Stimulated activated CD4-positive, alpha-beta T cell treated with anti-CD3 and anti-CD28 coated beads, Interleukin-4, amount 100 ng/mL, for 4 hours (primary cell): ENCODE measurements at places on chromosomes 13 and 19.
A peak's percentile ranks its signal among the peaks of the same experiment; 100 is the strongest.

DNA sequence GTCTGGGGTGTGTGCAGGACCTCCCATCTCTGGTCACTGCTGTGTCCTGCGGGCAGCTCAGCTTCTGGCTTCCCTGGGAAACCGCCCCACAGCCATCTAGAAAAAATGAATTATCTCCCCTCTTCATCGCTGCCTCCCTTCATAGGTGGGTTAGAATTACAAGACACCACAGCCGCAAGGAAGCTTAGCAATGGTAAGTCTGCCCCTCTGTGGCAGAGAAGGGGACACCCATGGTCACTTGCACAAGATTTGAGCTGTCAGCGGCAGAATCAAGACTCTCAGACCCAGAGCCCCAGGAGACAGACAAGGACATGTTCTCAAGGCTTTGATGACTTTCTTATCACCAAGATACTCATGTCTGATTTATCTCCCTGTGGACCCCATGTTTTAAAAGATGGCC is 110.8 kb upstream of the PABPC3 start:
- no peak for DNase-seq

DNA sequence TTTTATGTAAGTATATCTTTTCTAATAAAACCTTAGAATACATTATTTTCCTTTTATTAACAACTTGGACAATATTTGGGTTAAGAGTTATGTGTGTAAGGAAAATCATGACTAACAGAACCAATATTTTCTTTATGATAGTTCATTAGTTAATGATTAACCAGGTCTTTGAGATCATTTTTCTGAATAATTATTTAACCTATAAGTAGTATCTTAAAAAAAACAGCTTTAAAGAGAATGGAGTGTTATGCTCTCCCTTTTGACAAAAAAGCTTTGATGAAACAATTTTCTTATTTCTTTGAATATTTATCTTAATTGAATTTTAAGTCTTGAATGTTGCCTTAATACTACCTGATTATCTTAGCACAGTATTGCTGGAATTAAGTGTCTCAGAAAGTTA is 3.8 kb downstream of the SLAIN1 start:
- DNase-seq, result no peak

DNA sequence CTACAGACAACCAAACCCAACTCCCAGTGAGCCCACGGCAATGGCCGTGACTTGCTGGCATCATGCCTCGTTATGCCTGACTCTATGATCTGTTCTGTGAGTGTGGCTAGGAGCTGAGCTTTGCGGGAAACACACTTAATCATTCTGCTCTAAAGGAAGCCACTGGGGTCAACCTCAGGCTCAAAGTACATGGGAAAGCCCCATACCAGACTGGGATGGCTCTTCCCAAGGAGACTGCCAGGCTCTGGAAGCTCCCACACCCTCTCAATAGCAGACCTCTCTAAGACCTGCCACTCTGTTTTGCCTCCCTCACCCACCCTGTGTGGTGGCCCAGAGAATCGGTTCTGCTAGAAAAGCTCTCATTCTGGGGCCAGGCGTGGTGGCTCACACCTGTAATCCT is 2.2 kb downstream of the PEPD start:
- DNase-seq, result no peak

- DNase-seq, result no peak
Measured at GRCh38 chr13:56166864-56167263, 973.9 kb upstream of the PRR20A start.

DNA sequence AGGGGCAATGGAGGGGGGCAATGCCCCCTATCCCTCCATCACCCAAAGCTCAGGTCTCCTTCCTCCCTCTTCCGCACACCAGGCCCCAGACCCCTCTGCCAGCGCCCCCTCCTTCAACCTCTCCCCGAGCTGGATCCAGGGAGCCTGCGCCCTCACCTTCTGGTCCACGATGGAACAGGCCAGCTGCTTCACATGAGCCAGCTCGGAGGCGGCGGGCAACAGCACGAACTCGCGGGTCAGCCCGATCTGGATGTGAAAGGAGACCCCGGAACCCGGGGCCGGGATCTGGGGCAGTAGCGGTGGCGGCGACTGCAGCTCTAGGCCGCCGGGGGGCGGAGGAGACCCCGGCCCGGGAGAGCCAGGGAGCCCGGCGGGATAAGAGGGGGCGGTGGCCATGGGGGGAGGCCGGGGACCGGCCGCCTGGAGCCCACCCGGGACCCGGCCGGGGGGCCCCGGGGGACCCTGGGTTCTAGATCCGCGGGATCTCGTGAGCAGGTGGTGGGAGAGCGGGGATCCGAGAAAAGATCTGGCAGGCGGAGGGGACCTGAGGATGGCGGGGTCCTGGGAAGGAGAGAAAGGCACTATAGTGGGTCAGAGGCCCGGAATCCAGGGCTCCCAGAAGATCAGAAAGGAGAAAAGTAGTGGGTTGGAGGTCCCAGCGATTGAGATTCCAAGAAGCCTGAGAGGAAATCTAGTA is 791 bp downstream of the PRKD2 start:
- DNase-seq, result no peak

- peak; percentile 65 for DNase-seq
Measured at GRCh38 chr13:39942552-39943273, 287.3 kb downstream of the COG6 start.

- DNase-seq, result no peak
Measured at GRCh38 chr19:43690444-43690843, 20.5 kb upstream of the PLAUR start.

GRCh38 chr13:19888799-19889198 is 25.4 kb upstream of the ZMYM5 start:
- no peak for DNase-seq

GRCh38 chr19:41321600-41322270 is 11.8 kb downstream of the CCDC97 start:
- no peak for DNase-seq

DNA sequence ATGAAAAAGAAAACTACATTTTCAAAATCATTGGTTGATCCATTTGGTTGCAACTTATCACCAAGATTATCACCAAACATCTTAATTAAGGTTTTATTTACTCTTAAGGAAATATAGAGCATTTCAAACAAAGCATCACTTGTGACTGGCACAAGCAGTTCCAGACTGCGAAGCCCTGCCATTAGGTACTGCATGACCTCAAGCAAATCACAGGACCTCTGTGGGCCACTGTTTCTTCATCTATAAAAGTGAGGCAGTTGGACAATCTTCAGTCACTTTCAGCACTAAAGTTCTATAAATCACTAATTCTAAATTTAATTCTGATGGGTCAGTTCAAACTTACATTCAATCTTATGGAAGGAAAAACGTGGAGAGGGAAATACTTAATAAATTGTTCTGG is 2.0 kb downstream of the ELF1 start:
- no peak for DNase-seq

- no peak for DNase-seq
Measured at GRCh38 chr13:38680912-38681311, 6.0 kb upstream of the FREM2 start.

DNA sequence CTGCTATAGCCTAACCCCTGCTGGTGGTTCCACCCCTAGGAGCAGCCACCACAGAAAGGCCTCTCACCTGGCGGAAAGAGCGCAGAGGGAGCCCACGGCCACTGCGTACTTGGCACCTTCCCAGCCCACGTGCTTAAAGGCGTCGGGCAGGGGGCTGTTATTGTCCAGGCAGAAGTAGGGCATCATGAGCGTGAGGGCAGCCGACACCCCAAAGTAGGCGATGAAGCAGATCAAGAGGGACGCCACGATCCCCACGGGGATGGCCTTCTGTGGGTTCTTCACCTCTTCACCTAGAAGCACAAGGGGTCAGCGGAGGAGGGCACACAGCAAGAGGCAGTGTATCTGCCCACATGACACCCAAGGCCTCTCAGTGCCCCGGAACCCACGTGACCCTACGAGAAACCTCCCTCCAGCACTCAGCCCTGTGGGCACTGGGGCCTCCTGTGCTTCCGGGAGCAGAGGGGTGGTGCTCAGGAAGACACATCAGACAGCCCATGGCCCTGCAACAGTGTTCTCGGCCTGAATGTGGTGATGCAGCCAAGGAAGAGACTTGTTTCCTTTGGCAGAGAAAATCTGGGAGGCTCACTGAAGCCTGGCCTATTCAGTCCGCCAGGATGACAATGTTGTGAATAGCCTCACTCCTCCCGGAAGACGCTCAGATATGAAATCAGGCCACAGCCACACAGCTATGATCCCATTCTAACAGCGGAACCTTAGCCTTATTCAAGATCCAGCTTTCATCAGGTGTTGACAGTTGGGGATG is 72.1 kb downstream of the SLC7A1 start:
- no peak for DNase-seq

- no peak for DNase-seq
Measured at GRCh38 chr13:72990953-72991352, 67.9 kb upstream of the KLF5 start.

GRCh38 chr13:77719128-77719527 is 21.6 kb downstream of the SLAIN1 start:
- DNase-seq, result no peak

DNA sequence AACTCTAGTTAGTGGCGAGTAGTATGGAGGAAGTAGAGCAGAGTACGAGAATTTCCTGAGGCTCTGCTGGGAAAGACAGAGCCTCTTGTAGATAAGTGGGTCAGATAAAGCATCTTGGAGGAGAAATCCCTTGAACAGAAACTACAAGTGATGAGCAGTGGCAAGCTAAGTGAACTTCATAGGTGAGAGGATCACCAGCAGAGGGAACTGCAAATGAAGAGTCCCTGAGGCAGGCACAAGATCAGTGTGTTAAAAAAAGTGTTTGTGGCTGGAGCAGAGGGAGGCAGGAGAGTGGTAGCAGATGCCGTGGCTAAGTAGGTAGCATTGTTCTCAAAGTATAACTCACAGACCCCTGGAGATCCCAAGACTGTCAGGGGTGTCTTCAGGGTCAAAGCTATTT is 437.6 kb downstream of the HS6ST3 start:
- no peak for DNase-seq

DNA sequence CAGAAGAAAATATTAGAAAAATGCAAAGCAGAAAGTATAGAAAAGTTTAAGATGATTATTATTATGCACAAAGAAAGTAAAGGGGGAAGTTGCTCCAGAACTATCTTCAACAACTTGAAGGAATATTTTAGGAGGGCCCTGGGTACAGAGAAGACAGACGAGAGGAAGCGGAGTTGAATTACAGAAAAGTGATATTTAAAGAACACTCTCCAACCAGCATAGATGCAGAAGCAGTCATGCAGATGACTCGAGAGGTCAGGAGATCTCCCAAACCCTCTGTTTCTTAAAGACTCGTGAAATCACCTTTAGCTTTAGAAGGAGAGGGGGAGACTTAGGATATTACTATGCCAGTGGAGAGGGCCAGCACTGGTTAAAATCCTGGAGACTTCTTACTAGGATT is 8.5 kb upstream of the SHISA2 start:
- no peak for DNase-seq

DNA sequence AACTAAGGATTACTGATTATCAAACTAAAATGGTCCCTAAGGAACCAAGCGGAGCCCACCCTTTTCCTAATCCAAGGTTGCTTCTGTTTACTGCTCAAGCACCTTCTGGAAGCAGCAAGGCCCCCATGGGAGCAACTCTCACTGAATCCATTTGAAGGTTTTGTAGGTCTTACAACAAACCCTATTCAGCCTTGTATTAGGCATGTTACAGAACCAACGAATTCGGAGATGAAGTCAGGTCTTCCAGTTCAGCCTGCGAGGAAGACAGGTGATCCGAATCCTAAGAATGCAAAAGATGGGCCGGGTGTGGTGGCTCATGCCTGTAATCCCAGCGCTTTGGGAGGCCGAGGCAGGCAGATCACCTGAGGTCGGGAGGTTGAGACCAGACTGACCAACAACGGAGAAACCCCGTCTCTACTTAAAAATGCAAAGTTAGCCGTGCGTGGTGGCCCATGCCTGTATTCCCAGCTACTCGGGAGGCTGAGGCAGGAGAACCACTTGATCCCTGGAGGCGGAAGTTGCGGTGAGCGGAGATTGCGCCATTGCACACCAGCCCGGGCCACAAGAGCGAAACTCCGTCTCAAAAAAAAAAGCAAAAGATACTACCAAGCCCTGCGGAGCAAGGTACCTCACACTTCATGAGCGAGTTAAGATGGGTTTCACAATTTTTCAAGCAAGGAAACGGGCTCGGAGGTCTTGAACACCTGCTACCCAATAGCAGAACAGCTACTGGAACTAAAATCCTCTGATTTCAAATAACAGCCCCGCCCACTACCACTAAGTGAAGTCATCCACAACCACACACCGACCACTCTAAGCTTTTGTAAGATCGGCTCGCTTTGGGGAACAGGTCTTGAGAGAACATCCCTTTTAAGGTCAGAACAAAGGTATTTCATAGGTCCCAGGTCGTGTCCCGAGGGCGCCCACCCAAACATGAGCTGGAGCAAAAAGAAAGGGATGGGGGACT is 609 bp downstream of the ZAR1L start:
- DNase-seq, result no peak

- DNase-seq, result no peak
Measured at GRCh38 chr13:79455331-79455730, 25.6 kb upstream of the NDFIP2 start.

DNA sequence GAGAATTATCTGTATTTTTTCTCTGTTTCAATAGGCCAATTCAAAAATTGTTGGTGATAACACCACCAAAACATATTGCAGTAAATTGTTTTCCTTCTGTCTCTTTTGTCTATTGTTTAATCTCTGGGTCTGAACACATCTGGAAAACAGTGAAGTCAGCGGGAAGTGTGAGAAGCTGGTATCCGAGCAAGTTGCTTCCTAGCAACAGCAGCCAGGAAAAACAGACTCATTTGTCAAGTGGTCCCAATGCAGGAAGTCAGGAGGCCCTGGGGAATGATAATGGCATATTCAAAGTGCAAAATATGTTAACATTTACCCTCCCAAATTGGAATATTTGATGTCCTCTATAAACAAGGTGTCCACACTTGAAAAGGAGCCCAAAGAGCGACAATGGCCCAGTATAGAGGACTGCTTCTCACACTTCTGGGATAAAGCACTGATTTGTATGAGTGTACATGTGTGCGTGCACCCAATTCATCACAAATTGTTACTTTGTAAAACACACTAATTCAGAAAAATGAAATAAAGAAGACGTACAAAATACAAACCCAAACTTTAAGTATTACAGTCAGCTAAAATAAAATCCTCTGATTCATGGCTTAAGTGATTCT is 515.0 kb downstream of the TBC1D4 start:
- DNase-seq, result no peak

GRCh38 chr19:29029268-29029958 is 183.5 kb downstream of the UQCRFS1 start:
- DNase-seq, result no peak

DNA sequence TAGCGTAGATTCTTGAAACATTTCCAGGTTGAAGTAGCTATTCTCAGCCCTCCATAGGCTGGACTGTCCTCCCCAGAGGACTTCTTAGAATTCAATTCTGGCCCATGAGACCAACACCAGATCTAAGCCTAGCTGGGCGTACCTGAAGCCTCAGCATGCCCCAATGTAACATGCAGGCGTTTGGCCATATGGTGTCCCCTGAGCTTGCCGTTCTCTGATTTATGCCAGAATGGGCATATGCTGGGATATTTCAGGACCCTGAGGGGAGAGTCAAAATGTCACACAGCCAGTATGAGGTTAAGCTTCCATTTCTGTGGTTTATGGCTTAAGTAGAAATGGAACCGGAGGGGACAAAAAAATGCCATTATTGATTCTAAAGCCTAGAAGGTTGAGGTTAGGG is 317.7 kb upstream of the OBI1 start:
- DNase-seq, result no peak

GRCh38 chr13:94431574-94431973 is 47.9 kb downstream of the DCT start:
- no peak for DNase-seq
